D721Med (cell line): ENCODE measurements at places on chromosomes 2 and 18.

DNA sequence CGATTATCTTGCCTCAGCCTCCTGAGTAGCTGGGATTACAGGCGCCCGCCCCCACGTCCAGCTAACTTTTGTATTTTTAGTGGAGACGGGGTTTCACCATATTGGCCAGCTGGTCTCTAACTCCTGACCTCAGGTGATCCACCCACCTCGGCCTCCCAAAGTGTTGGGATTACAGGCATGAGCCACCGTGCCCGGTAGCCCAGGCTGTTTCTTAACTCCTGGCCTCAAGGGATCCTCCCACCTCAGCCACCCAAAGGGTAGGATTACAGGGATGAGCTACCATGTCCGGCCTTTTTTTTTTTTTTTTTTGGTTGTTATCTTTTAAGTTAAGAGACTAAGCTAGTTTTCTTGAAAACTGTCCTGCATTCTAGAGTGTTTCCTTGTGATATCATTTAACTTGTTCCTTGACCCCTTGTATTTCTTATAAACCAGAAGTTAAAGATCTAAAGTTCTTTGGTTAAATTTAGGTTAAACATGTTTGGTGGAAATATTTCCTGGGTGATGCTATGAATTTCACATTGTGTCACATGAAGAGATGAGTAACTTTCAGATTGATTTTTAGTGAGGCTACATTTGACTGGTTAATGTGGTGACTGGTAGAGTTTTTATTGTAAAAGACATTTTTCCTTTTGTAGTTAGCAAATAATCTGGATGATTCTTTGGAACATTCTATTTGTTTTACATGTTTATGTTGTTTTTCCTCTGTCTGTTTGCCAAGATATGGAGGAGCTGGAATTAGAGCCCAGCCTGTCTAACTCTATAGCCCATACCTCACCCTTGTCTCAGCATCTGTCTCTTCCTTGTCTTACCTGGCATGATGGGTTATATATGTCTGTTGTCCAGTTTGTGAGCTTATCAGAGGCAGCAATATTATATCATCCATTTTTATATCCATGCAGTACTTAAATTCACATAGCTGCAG, 5.2 kb downstream of the NCAPH start:
- DNase-seq, result no peak

GRCh38 chr2:17540093-17540812, at the start of gene VSNL1:
TSS of gene VSNL1 (plus strand) at chr2:17540696. CDS start at chr2:17592075, 51,379 bp downstream.
- no peak for DNase-seq

DNA sequence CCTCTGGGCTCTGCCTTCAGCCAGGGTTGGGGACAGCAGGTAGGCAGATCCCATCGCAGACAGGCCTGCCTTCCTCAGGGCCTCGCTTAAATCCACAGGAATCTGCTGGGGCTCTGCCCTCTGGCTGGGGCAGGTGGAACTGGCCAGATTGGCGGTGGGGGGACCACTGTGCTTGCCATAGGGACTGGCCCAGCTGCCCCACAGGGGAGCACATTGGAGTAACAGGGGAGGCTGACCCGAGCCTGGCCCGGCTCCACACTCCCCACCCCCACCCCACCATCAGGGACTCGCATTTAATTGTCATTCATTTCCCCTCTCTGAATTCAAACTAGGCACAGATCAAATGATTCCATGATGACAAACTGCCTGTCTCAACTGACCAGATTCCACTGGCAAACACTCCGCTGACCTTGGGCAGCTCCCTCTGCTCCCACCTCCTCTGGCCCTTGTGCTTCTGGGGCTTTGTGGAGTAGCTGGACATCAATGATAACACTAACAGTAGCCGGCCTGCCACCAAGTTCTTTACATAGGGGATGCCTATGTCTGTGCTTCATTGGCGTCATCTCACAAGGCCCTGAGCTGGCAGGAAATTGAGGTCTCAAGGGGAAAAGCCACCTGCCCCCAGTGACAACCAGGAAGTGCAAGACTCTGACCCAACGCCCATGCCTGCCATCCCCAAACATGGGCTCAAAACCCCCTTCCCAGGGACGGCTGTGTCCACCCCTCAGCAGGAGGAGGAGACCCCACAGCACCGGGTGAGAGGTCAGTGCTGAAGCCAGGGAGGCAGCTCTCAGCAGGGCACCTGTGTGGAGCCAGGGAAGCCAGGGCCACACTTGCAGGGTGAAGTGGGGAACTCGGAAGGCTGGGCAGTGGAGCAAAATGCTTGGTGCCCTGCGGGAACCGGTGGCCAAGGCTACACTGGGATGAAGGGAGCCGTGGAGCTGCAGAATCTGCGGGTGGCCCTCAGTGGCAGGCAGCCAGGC, 2.1 kb upstream of the B3GNT7 start:
- DNase-seq, result no peak

DNA sequence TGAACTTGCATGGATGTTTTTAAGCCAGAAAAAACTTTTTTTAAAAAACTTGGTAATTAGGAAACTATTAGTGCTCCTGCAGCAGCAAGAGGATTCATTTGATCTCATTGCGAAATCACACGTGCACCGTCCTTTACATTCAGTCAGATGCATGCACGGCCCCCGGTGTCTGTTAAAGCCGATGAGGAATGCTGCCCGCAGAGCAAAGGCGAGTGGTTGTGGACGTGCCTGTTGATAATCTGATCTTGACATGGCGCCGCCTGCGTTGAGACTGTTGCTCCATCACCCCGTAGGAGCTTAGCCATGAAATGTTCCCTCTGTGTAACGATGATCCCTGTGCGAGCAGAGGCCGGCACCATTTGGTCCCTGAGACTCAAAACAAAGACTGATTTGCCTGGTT, 300.0 kb downstream of the GBX2 start:
- no peak for DNase-seq

DNA sequence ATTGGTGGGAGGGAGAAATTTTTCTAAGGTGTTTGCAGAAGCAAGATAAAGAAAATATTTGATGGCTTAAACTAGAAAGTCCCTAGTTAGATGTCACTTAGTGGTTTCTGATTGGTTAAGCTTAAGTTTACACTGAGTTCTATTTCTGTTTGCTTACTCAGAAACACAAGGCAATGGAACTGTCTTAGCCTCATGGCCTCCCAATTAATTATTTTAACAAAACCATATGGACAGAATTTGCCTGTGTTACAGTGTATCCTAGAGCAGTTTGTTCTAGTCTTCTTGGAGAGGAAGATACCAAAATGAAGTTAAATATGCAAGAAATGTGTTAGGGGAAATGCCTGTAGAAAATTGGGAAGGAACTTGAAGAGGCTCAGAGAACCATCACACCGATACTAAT, 4.6 kb upstream of the IMPACT start:
- DNase-seq, result no peak

- no peak for DNase-seq
Measured at GRCh38 chr2:121567957-121568409, 37.3 kb downstream of the RNU4ATAC start.

DNA sequence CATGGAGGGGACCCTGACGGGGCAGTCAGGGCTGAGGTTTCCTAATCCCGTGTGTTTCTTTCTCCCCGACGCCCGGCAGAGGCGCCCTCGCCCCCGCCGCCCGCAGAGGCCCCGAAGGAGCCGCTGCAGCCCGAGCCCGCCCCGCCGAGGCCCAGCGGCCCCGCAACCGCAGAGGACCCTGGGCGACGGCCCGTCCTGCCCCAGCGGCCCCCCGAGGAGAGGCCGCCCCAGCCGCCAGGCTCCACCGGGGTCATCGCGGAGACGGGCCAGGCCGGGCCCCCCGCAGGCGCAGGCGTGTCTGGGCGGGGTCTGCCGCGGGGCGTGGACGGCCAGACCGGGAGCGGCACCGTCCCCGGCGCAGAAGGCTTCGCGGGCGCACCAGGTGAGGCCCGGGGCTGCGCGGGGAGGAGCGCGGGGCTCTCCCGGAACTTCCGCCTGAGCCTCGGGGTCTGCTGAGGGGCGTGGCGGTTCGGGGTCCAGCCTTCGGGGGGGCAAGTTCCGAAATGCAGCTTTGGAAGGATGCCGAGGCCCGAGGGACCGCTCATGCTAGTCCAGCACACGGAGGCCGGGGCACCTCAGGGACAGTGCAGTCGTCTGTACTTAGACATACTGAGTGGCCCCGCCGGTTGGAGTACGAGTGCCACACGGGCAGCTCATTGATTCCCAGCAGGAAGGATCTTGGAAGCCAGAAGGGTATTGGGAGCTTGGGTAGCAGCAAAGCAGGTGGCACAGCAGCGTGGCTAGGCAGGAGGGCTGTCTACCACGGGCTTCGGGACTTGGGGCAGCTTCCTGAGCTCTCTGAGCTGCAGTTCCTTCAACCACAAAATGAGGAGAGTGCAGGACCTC, 60.1 kb downstream of the EMILIN2 start:
- DNase-seq, result peak; percentile 70

- DNase-seq, result no peak
Measured at GRCh38 chr2:19797243-19797810, 104.5 kb downstream of the TTC32 start.

DNA sequence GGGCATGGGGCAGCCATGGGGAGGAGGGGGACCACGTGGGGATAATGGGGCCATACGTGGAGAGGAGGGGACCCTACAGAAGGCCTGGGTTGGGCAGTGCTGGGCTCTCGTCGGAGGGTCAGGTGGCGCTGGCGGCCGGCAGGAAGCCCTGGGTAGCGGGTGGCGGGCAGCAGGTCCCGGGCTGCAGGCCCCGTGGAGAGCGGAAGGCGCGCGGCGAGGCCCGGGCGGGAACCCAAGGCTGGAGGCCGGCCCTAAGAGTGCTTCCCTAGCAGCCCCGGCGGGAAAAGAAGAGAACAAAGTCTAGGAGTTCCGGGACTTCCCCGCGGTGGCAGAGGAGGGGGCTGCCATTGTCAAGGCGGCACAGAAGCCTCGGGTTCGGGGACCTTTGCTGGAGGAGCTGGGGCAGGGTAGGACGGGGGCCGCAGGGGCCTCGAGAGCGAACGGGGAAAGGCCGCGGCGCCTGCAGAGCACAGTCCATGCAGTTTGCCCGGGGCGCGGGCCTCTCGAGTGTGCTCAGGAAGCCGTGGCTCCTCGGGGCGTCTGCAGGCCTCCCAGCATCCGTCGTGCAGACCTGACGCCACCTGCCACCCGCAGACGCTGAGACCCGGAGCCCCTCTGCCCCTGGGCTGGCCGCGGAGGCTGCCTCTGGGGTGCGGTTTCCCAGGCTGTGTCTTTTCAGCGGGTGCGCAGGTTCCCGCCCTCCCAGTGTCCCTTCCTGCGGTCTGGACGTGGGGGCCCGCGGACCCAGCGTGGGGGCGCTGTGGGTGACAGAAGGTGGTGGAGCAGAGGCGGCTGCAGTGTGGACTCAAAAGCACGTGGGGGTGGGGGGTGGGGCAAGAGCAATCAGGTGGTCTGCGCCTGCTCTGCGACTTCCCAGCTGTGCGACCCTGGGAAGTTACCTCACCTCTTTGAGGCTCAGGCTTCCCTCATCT, 19.4 kb upstream of the NCL start:
- DNase-seq, result no peak

DNA sequence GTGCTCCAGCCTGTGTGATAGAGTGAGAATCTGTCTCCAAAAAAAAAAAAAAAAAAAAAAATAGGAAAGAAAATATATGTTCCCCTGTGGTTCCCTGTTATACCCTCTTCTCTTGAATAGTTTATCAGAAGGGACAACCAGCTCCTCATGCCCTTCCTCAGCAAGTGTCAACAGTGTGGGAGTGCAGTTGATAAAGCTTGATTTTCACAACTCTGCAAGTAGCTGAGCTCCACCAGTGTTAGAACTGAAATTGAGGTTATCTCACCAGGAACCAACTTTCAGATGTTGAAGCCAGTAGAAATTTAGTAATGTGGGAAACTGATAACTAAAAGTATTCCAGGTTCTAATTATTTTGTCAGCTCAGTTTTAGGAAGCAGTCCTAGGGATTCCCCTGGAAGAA, 25.1 kb downstream of the NEDD4L start:
- no peak for DNase-seq

- DNase-seq, result no peak
Measured at GRCh38 chr2:1603521-1603920, 140.8 kb downstream of the PXDN start.

DNA sequence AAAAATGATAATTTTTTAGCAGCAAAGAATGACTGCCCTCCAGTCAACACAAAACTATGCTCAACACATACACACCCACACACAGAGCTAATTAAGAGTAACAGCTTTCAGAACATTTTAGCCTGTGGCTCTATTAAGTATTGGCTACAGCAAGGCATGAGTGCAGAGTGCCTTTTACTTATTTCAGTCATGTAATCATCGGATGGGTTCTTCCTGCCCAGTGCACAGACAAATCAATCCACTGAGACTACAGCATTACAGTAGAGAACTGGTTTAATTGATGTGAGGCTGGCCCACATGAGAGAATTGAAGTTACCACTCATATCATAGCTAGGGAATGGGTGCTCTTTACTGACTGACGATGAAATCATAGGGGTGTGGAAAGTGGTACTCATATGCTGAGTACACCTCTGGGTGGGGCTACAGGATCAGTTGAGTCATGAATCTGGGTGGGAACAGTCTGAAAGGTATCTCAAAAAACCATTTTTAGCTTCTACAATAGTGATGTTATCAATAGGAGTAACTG, 241.0 kb downstream of the FSIP2 start:
- DNase-seq, result no peak

DNA sequence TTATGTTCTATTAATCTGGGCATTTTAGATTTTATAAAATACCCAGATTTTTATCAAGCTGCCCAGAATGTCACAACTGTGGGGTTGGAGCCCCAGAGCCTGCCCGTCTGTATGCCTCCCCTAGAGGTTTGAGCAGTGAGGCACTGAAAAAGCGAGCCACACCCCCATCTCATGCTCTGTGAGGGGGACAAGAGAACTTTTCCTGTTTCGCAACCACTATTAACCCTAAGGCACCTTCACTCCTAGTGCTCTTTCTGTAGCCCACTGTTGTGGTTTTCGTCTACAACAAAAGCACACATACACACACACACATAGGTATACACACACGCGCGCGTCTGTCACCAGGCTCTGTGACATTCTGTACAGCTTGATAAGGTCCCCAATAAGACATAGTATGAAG, 38.0 kb downstream of the DCDC2C start:
- DNase-seq, result no peak
